ENCODE measurements at places on chromosomes 7 and 10.
A peak's percentile ranks its signal among the peaks of the same experiment; 100 is the strongest.

DNA sequence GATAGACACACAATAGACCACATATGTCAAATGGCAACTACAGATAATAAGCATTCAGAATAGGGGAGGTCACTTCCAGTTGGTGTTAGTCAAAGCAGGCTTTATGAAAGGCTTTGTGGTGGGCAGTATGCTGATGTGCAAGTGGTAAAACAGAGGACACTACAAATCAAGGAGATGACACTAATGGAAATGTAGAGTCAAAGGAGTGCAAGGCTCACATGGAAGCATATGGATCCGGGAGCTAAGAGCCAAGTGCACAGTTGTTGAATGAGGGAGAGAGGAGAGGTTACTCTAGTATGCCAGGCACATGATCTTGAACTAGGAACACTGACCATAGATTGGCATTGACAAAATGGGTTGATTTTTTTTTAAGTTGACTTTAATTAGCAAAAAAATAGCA, 62.7 kb downstream of the GRM3 start:
- no peak for DNase-seq

- peak; percentile 4 for DNase-seq
Measured at GRCh38 chr10:107653832-107654287, 489.4 kb upstream of the SORCS1 start.

DNA sequence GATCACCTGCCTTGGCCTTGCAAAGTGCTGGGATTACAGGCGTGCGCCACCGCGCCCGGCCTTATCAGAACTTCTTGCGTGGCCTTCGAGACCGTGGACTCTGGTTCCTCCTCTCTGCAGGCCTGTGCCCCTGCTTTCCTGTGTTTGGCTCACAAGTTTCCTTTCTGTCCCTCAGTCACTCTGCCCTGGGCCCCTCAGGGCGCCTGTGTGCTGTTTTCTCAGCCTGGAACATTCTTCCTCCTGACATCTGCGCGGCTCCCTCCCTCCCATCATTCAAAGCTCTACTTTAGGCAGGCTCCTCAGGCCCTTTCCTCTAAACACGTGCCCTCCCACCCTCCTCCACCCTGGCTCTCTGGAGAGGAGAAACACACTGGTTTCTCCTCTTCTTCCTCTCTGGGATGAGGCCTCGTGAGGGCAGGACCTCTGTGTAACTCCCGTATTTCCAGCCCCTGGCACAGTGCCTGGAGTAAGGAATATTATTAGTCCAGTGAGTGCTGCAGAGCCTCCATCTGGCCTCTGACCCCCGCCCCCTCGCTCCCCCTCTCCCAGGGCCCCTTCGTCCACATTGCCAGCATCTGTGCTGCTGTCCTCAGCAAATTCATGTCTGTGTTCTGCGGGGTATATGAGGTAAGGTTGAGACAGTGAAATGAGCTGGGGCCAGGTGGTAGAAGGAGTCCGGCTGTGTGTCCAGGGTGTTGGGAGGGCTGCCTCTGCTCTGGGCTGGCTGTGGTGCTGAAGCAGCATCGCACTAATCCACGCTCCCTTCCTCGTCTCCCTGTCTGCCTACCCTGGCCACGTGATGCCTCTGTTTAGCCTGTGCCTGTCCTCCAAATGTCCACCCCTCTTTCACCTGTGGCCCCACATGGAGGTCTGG, 7.1 kb downstream of the CLCN1 start:
- no peak for DNase-seq

GRCh38 chr10:49332768-49333167, 33.8 kb downstream of the C10orf71 start:
- no peak for DNase-seq

DNA sequence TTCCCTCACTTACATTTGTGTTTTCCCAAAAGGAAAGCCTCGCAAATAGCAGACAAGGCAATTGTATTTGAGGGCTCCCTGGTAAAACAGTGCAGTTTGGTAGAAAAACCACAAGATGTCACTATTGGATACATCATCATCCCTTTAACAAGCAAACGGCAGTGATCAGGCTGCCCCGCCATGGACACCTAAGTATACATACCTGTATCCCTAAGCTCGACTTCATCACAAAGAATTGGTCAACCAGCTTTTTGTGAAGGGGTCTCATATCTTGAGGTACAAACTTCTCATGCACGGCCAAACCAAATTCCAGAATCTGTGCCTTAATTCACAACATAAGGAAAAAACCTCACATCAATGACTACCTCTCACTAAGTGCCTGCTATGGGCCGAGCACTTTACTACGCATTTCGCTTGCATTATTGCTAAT, 179.5 kb upstream of the IMMP2L start:
- DNase-seq = no peak

- DNase-seq = no peak
Measured at GRCh38 chr10:120400601-120401000, 56.4 kb upstream of the PLPP4 start.

DNA sequence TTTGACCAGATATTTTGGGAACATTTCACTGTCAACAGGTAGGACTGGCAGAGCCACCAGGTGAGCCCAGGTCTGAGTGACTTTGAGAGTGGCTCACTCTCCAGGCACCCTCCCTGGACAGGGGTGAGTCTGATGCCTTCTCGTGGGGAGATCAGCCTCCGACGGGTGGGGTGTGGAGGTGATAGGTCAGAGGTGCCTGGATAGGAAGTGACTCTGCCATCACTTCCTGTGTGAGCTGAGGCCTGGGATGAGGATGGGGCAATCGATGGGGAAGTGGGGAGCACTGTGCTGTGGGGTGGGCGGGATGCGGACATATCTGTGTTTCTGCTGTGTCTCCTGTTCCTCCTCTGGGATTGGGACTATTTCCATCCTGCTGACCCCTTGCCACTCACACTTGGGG, 34.6 kb downstream of the IFT22 start:
- no peak for DNase-seq
